ENCODE measurements at places on chromosomes 7 and 10.
A peak's percentile ranks its signal among the peaks of the same experiment; 100 is the strongest.

DNA sequence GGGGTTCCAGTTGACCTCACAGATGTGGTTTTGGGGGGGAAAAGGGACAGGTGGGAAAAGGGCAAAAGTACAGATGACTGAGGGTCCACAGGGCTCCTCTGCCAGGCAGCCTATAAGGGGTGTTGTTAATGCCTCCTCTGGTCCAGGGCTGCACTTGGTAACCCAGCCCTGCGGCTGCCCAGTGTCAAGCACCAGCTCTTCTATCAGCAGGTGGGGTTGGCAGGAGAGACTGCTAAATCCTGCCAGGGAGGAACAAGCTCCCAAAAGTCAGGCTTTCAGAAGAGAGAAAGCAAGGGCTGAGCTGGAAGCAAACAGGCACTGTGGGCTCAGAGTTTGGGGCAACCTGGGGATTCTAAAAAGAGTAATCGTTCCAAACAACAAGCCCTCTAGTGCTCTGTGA, 39.1 kb downstream of the LRRC20 start:
- no peak for DNase-seq

- peak; percentile 40 for DNase-seq
Observed at GRCh38 chr10:86254526-86255174, 111.9 kb downstream of the GRID1 start.

- no peak for DNase-seq
Observed at GRCh38 chr7:83861-84632, 108.3 kb upstream of the FAM20C start.

GRCh38 chr7:92010215-92010614, 69.6 kb downstream of the AKAP9 start:
- no peak for DNase-seq

- DNase-seq: no peak
Observed at GRCh38 chr10:69411476-69411875, 5.2 kb downstream of the TACR2 start.
